ENCODE measurements at places on chromosomes 5 and 9. TPM values are rescaled to one million over a fixed set of nuclear protein-coding genes. Genes with fewer than 3 reads are reported as not detected.
A peak's percentile ranks its signal among the peaks of the same experiment; 100 is the strongest.

The ERAP2 gene
- 0.13 TPM for total RNA-seq

- DNase-seq: no peak
Measured at GRCh38 chr5:161804263-161804662, 43.7 kb upstream of the GABRA1 start.

The TPPP gene
- 1.8 TPM for total RNA-seq

GRCh38 chr9:124818431-124819281, 34.6 kb upstream of the WDR38 start:
- peak; percentile 57 for DNase-seq

The SLC36A3 gene
- not detected for total RNA-seq

DNA sequence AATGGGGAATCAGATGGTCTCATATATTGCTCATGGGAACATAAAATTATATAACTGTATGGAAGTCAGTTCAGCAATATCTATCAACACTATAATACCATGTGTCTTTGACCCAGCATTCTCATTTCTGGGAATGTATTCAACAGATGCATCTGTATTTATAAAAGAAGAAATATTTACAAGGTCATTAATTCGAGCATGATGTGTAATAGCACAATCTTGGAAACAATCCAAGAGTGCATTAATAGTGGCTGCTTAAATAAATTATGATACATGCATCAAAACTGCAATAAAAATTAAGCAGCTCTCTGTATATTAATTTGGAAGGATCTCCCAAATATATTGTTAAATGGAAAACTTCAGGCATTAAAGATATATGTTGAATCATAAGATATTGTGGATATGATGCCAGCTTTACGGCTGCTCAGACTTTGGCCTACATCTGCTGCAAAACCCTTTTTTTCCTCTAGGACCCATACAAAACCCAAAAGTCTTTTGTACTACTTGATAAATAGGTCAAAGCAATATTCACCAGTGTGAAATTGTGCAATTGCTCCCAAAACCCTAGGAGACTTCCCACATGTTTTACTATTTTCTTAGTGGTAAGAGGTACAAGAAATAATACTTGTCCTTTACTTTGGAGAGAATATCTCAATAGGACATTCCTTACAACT, 45.3 kb upstream of the ISOC1 start:
- DNase-seq: no peak

DNA sequence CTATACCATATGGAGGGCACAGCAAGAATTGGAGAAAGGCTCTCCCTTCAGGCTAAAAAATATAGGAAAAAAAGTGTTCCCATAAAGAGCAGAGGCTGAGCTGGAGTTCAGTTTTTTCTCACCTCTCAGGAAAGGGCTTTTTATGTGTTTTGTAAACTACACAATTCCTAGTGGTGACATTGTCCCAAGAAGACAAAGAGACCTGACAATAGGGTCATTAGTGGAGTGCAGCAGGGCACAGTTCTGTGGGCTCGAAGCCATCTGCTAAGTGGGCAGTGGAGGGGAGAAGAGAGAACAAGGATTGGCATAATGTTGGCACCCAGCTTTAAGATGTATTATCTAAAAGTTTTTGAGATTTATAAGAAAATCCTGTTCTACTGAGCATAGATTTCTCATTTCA, 162.5 kb downstream of the HCN1 start:
- no peak for DNase-seq

The WDR55 gene
- 23.5 TPM for total RNA-seq

DNA sequence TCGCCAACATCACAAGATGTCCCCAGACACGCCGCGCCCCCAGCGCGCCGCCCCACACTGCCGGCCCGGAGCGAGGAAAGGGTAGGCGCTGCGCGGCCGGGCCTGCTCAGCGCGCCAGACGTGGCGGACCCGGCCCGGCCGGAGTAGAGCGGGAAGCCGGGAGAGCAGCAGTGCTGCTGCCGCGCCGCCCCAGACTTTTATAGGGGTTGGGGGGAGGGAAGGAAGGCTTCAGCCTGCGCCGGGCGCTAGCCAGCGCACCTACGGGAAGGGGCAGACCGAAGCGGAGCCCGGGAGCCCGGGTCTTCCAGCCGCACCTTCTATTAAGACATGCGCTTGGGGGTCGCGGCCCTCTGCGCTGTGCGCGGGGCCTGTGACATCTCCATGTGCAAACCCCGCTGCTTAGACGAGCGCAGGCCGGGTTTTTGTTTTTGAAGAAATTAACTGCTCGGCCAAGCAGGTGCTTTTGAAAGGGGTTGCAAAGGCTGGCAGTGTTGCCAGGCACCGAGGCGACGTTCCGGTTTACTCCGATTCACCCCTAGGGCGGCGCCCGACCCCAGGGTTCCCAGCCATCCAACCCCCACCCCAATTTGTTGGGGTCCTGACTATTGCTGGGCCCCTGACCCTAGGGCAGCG, 353 bp upstream of the PAX5 start:
- peak; percentile 74 for DNase-seq

- no peak for DNase-seq
Measured at GRCh38 chr5:50663636-50664035, 2.8 kb upstream of the PARP8 start.

DNA sequence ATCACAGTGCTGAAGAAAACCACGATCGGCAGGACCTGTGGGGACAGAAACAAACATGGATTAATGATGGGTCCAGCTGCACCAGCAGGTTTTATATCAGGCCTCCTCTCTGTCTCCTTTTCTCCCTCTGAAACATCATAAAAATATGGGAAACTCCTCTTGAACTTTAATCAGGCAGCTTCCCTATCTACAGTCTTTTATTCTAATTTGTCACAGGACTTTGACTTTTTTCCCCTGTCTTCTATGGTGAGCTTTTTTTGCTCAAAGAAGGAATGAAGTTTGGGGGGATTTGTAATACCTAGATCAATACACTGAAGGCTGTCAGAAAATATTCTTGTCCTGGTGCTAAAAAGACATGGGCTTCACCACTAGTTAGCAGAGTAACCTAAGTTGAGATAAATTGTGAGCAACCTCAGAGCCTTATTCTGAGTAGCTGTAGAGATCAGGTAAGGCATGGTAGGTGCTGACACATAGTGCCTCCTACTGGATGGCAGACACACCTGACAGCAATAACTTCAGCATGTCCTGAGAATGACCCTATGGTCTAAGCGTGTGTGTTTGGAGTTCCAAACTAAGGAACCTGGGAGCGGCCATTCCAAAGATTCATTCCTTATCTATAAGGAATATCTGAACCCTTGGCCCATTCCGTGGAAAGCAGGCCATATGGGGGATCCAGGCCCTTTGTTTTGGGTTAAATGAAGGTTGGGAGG, 46.2 kb downstream of the SLC28A3 start:
- DNase-seq: peak; percentile 20

- no peak for DNase-seq
Measured at GRCh38 chr5:117357886-117358285, 783.3 kb upstream of the SEMA6A start.

- no peak for DNase-seq
Measured at GRCh38 chr5:1474866-1475543, 29.8 kb upstream of the SLC6A3 start.

The P4HA2 gene
- 19.0 TPM for total RNA-seq

- peak; percentile 59 for DNase-seq
Measured at GRCh38 chr5:156913719-156914370, 49.2 kb downstream of the TIMD4 start.

DNA sequence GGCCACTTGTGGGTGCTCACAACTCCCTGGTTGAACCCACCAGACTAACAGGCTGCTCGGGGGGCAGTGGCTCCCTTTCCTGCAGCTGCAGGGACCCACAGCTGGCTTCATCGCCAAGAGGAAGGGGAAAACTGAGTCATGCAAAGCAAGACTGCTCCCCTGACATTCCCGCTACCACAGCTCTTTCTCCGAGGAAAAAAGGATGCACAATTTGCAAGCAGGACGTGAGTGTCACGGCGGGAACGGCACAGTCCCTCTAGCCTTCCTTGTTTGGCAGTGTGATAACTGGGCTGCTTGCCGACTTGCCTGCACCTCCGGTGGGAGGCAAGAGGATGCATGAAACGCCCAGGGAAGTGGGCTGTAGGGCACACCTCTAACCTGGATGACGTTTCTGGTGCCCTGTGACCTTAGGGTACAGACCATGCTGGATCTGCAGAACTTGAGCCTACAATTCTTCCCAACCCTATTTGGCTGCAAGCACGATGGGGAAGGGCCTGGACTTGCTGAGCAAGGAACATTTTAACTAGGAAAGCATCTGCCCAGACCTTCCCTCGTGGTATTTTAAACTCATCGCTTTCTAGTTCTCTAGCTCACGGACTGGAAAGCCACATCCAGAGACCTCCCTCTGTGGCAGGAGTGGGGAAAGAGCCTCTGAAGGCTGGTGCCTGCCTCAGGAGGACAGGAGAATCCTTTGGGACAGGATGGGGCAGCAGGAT, 7.8 kb downstream of the SH3PXD2B start:
- DNase-seq: no peak

The CCDC127 gene
- total RNA-seq: 6.3 TPM

The ZDHHC21 gene
- total RNA-seq: 7.3 TPM

DNA sequence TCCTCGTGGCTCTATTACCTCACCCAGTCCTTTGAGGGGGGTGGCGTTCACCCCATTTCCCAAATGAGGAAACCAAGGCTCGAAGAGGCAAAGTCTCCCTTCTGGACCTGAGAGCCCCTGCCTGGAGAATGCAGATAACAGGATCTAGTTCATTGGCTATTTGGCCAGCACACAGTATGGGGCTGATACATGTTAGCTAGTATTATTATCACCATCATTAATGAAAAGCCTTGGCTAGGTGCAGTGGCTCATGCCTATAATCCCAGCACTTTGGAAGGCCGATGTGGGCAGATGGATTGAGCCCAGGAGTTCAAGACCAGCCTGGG, 4.3 kb downstream of the SH3GLB2 start:
- DNase-seq: no peak

The RALGPS1 gene
- total RNA-seq: 27.4 TPM

- DNase-seq: peak; percentile 17
Measured at GRCh38 chr5:418162-419121, 24.5 kb upstream of the EXOC3 start.

DNA sequence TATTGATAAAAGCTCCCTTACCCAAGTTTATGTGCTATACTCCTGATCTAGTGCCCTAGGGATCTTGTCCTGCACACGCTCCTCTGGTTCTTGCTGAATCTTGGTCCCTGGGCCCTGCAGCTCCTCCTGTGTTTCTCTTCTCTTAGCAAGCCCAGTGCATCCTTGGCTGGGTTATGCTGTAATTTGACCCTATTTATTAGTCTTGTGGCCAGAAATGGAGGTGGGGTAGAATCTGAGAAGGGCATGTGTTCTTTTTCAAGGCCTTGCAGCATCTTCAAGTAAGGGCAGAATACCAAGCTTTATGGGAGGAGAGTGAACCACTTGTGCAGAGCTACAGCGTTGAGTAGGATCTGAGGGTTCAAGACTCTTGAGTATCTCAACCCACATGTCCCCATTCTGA, 366.8 kb downstream of the FAM170A start:
- DNase-seq: no peak

DNA sequence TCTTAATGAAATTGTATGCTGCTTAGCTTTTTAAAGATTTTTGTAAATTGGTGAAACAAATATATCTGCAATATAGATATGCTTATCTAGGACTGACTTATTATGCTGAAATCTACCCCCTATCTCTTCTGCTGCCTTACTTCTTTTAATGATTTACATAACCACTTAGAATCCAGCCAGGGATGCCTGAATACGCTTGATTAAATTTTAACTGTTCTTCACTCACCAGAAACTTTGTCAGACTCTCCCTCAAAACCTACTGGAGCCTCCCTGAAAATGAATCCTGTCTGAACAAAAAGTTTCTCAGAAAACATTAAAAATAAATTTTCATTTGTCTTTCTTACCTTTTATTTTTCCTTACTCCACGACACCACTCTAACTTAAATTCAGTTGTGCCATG, 111.7 kb downstream of the ST8SIA4 start:
- no peak for DNase-seq

- DNase-seq: no peak
Measured at GRCh38 chr5:117788596-117788995, 1199.8 kb downstream of the DTWD2 start.

- DNase-seq: no peak
Measured at GRCh38 chr5:35360671-35361070, 130.4 kb upstream of the PRLR start.

- DNase-seq: no peak
Measured at GRCh38 chr5:37926732-37927131, 86.9 kb upstream of the GDNF start.

The CDHR2 gene
- total RNA-seq: 1.1 TPM

DNA sequence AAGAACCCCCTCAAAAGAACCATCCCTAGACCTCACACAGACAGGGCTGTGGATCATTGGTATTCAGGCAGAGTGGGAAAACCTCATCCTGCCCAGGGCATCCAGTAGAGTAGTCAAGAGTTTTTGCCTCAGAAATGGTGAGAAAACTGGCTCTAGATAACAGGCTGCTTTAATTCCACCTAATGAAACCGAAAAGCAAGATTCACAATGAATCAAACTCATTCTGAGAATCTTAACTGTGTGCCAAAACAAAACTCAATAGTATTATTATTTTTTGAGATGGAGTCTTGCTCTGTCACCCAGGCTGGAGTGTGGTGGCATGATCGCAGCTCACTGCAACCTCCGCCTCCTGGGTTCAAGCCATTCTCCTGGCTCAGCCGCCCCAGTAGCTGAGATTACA, 17.8 kb upstream of the NPM1 start:
- no peak for DNase-seq

DNA sequence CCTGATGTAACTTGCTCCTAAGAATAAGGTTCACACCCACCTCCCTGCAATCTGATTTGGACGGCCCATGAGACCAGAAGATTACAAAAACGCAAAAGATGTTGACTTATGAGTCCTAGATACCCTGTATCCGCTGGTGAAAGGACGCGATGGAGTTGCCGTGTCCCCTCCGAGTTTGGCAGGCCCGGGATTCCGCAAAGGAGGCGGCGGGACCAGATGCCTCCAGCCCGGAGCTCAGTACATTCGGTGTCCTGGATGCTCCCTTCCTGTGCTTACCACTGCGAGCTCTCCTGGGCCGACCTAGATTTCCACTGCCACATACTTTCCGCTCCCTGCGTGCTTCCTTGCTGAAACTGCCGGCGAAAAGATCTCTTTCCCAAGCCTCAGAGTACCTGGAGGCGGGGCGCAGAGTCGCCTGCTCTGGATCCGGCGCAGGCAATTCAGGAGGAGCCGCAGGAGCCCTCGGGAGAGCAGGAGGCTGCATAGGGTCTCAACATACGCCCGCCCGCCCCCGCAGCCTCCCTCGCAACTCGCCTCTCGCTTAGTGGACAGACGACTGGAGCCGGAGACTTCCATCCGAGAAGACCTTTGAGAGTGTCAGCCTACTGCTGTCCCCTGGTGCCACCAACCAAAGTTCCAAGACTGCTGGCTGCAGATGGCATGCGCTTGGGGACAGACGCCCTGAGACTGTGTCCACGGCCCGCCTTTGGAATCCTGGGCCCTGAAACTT, 39.8 kb downstream of the ANXA2R start:
- DNase-seq: peak; percentile 73

DNA sequence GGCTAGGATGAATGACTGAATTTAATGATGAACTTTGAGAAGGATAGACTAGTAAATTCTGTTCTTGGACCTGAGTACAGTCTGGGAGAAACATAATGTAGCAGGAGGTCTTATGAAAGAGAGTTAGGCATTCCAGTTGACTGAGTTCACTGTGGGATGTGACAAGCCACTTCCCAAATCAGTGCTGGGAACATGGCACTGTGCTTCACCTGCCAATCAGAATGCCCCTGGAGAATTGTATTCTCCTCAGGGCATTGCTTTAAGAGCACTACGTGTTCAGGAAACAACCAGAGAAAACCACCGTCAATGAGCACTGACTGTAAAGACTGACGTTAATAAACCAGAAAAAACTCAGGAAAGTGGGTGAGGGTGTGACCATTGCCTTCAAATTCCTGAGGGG, 1.2 kb downstream of the CCDC107 start:
- no peak for DNase-seq
